ENCODE measurements at places on chromosomes 6 and 20.

DNA sequence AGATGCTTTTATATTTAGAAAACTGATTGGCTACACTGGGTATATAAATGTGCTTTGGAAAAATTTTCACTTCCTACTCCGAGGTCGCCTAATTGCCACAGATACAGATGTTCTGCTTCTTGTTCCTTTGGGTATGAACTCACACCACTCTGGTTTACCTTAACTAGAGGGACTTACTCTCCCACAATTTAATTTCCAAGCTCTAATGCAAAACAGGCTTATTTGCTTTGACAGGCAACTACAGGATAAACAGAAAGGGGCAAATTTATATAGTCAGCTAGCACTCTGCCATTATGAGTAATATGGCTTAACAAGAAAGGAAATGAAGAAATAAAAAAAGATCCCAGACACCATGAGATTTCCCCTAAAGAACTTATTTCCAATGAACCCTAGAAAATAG lies 156.9 kb upstream of the ZFP64 start:
- DNase-seq, result no peak

DNA sequence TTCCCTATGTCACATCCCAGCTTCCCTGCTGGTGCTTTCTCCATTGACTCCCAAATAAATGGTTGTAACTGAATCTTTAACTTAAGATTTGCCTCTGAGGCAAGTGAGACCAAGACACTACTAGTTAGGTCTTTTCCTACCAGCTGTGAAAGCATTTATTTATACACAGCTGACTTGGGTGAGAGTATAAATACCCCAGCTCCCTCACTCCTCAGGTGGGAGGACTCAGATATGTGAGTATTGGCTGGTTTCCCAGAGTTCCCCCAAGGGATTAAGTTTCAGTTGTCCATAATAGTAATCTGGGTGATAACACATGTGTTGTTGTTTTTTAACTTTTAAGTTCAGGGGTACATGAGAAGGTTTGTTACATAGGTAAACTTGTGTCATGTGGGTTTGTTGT lies 49.8 kb downstream of the CFAP61 start:
- DNase-seq, result no peak

DNA sequence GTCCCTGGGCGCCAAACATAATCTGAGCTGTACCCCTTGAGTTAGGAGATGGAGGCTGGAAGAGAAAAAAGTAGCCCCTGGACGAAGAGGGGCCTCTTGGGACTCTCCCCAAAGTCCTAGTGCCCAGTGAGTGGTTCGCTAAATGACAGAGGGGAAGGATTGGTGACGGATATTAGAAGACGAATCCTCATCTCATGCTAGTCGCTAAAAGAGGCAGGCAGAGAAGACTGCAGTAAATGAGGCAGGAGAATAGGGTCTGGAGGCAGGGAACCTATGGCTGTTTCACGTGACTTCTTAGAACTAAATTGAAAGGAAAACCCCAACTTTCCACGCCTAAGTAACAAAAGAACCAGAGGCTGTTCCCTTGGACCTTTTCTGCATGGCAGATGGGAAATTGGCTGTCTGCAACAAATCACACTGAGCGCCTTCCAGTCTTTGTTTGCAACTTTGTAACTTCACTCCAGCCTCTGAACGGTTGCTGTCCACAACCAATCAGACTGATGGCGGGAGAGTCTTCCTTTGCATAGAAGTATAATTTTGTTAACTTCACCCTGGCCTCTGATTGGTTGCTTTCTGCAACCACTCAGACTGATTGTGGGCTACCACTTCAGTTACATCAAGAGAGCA lies 731 bp upstream of the RBL1 start:
- DNase-seq, result no peak

GRCh38 chr6:15520626-15521203 lies 142.1 kb downstream of the DTNBP1 start:
- no peak for DNase-seq

DNA sequence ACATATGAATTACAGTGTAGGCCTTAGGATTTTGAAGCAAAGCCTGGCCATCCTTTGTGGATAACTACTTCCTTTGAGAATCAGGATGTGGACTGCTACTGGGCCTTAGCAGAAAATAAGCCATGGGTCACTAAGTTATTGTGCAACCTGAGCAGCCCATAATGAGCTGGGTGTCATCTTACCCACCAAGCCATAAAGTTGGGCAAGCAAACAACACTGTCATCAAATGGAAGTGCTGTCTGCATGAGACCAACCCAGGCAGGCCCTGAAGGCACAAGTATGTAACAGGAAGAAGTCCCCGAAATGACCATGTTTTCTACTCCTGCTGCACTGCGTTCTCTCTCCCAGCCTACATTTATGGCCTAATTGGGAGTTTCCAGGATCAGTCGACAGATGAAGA lies 205.6 kb upstream of the GGTLC1 start:
- DNase-seq, result no peak

GRCh38 chr6:151885234-151885633 lies 77.8 kb downstream of the ESR1 start:
- DNase-seq, result no peak

GRCh38 chr20:58625585-58625984 lies 25.5 kb upstream of the STX16 start:
- no peak for DNase-seq

- no peak for DNase-seq
Measured at GRCh38 chr6:16547587-16547986, 213.7 kb downstream of the ATXN1 start.

DNA sequence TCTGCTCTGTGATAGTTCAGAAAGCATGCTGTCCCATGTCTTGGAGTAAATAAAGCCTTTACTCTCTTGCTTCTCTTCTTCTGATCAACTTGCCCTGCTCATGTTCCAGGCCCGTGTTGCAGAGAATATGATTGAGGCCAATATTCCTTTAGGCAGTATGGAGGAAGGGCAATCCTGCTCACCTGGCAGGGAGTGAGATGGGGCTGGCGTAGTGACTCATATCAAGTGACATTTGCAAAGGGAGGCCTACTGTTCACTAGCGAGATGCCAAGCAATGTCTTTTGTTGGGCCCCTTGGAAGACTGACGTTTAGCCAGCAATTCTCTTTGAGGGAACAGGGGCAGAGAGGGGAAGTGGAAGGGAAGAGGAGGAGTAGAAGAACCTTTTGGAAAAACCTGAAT lies 19.7 kb downstream of the ADTRP start:
- DNase-seq, result no peak

DNA sequence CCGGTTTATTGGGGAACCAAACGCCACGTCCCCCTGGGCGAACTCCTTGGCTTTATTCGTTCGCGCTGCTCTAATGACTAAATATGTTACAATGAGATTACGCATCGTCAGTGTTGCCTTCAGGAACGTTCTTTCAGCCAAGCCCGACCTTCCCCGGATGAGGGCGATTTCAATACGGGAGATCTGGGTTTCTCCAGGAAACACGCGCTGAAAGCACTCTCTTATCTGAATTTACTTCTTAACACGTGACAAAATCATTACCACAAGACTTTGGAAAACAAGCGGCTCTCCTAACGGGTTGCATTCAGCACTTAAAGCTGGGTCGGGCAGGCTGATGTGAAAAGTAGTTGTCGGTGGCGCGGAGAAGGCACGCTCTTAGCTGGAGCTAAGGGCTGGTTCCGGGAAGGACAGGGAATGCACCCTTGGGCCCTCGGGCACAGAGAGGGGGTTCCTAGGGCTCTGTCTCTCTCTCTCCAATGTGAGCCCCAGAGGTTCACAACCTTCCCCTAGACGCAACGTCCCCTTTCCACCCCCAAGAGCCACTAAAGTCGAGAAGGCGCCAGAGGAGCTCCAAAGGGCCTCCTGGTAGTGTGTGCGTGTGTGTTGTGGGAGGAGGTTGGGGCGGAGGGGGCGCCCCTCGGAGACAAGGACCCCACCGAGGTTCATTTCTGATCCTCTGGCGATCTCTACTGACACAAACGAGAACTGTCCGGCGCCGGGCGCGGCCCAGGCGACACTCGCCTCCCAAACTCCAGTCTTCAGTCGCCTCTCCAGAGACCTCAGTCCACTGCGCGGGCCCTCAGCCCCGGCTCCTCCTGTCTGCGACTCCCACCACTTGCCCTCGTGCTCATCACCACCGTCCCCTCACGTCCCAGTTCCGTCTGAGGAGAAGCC lies 7.1 kb upstream of the NKX2-2 start:
- no peak for DNase-seq

GRCh38 chr6:4973982-4974745 lies 29.7 kb downstream of the RPP40 start:
- no peak for DNase-seq

GRCh38 chr20:47127999-47128398 lies 228.5 kb downstream of the ZMYND8 start:
- no peak for DNase-seq

DNA sequence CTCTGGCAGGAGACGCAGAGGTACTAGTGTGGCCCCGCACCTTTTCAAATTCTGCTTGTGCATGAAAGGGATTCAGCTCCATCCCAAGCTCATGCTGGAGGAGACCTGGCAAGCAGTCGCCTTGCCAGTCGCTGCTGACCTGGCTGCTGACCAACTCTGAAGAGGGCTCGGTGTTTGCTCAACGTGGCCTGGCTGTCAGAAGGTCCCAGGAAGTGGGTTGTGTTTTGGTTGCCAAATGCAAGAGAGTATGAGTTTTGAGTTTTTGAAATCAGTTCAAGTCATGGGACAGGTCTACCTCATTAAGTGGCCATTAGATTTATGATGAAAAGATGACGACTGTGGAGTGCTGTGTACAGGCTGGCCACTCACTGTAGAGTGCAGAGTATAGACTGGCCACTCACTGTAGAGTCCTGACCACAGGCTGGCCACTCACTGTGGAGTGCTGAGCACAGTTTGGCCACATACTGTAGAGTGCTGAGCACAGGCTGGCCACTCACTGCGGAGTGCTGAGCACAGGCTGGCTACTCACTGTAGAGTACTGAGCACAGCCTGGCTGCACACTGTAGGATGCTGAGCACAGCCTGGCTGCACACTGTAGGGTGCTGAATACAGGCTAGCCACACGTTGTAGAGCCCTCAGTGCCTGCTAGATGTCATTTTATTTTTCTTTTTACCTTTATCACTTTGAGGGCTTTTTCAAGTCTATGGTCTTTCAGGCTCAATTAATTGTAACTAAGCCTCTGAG lies 193.9 kb downstream of the ZNF217 start:
- no peak for DNase-seq

- DNase-seq, result no peak
Measured at GRCh38 chr6:43801495-43802181, 31.6 kb downstream of the VEGFA start.

DNA sequence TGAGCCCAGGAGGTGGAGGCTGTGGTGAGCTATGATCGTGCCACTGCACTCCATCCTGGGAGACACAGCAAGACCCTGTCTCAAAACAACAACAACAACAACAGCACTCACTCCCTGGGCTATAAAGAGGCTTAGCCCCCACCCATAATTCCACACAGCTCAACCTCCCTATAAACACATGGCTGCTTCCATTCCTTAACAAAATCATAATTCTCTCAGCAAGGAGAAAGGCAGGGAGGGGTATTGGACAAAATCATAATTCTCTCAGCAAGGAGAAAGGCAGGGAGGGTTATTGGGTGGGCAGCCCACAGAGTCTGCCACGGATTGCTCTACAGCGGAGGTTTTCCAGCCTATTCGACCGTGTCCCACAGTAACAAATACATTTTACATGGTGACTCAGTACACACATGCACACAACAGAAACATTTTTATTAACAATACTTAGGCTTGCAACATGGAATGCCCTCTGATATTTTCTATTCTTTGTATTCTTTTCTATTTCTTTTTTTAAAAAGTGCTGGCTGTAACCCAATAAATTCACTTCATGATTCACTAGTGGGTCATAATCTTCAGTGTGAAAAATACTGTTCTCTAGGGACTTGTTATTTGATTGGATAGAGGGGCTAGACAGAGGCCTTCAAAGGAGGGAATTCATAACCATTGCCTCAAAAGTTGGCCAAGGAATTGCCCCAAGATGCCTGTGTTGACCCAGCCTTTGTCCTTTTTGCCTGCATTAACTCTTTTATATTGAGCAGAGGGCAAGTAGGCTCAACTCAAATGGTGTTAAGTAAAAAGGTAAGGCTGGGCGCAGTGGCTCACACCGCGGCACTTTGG lies 50.6 kb upstream of the ZMYND8 start:
- DNase-seq, result no peak

GRCh38 chr20:11849270-11849915 lies 68.3 kb upstream of the BTBD3 start:
- DNase-seq, result no peak

- DNase-seq, result no peak
Measured at GRCh38 chr6:149129371-149130077, 188.0 kb upstream of the TAB2 start.

- DNase-seq, result no peak
Measured at GRCh38 chr20:46377518-46377917, 28.9 kb downstream of the ELMO2 start.

- no peak for DNase-seq
Measured at GRCh38 chr6:69220375-69220774, 576.4 kb downstream of the LMBRD1 start.

- no peak for DNase-seq
Measured at GRCh38 chr20:62014488-62014775, 51.2 kb downstream of the TAF4 start.

- DNase-seq, result no peak
Measured at GRCh38 chr6:164142322-164142721, 727.8 kb downstream of the QKI start.

DNA sequence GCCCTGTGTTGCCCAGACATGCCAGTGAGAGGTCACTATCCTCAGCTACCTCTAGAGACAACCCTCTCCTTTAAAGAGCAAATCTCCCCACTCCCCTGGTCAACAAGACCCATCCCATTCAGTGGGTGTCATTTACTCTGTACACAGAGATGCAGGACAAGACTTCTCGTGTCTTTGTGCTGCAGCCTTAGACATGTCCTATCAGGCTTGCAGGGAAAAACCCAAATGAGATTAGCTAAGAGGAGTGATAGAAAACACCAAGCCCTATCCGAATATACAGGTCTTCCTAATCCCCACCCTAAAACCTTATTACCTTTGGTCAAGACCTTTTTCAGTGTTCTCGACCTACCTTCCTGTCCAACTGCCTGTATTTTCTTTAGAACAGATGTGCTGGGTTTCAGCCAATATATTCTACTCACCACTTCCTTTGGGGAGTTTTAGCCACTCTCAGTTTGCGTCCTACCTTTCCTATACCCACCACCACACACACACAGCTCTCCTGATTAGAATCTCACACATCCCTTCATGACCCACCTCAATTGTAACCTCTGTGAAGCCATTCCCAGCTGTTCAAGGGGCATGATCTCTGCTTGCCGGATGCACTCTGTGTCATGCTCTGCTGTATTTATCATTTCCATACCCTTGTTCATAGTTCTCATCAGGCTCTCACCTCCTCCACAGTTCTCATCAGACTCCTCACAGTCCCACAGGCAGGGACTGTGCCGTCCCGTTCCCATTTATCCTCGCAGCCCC lies 39.7 kb downstream of the TRAM2 start:
- DNase-seq, result no peak
